Urothelium cell line (cell line): ENCODE measurements at places on chromosomes 13 and 19.

- no peak for DNase-seq
Measured at GRCh38 chr13:106369858-106370257, 165.6 kb downstream of the EFNB2 start.

DNA sequence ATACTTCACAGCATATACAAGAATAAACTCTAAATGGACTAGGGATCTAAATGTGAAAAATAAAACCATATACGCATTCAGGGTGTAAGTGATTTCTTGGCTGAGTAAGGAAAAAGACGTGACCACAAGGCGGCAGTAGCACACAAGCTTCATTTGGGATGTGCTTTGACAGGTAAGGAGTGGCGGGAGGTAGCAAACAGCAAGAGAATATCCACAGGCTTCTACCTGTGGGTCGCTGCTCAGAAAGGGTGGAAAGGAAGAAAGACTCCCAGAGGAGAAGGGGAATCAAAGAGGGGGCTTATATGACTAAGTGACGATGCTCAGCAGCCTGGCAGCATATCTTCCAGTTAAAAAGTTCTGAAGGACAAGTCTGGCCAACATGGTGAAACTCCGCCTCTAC is 2.5 kb upstream of the ZNF121 start:
- peak; percentile 14 for DNase-seq

DNA sequence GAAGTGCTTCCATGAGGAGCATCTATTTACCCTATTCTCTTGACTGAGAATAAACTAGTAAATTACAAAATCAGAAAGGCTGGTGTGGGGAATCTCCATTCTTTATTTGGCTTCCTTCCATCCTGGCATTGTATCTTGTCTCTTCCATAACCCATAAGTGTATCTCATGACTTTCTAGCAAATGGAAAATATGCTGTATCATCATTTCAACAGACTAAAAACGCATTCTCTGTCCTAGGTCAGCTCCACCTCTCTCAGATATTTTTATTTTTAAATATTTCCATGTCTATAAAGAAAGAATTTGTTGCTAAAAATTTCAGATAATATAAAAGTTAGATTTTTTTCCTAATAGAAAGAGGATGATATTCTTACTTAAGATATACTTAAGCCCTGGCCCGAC is 154.2 kb upstream of the MYO16 start:
- no peak for DNase-seq

GRCh38 chr13:51333421-51333820 is 6.1 kb upstream of the SERPINE3 start:
- no peak for DNase-seq

DNA sequence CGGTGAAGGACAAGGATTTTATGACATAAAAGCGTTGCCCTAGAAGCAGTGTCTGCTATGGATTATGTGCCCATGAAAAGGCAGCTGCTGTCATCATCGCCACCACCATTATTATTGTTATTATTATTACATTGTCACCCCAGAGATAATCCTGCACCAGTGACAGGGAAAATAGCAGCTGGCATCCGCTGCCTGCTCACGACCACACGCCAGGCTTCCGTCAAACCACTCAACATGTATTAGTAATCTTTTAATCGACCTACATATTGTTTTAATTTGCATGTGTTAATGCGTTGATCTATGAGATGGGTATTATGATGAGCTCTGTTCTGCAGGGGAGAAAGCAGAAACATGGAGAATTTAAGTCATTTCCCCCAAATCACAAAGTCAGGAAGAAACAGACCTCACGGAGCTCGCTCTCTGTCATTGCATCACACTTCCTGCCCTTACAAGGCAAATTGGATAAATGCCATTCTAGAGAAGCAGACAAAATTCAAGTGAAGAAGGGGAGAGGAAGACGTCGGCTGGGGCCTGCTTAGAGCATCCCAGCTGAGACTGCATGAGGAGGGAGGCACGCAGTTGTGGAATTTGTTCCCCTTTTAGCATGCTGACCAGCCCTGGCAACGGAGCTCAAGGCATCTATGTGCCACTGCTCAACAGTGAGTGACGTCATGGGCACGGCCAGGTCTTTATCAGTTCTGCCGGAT is at the start of gene FFAR3:
FFAR3 (plus strand) TSS at position 594 of the 707 bp plus-strand sequence. CDS start 431 bp downstream, outside the sequence.
- DNase-seq = no peak

- peak; percentile 70 for DNase-seq
Measured at GRCh38 chr19:1102407-1103131, 1.2 kb upstream of the GPX4 start.

DNA sequence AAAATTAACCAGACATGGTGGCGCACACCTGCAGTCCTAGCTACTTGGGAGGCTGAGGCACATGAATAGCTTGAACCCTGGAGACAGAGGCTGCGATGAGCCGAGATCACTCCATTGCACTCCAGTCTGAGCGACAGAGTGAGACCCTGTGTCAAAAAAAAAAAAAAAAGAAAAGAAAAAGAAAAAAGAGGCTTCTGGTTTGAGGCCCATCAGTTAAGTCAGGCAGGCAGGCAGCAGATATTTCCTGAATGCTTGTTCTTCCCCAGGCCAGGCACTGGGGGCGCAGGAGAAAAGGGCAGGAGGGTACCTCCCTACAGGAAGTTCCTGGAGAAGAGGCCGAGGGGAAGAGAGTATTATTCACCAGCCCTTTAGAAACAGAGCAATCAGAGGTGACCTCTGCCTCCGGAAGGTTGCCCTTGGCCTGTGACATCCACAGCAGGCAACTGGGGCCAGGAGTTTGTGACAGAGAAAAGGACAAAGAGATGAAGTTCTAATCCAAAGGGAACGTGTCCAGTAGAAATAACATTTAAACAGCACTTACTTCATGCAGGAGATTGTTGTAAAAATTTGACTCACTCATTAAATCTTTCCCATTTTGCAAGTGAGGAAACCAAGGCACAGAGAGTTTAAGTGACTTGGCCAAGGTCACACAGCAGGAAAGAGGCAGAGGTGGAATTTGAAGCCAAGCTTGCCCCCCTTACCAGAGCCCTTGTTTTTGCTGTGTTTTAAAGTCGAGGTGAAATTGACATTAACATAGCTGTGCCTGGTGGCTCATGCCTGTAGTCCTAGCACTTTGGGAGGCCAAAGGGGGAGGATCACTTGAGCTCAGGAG is 4.3 kb upstream of the RLN3 start:
- DNase-seq = peak; percentile 39

GRCh38 chr19:11659612-11660011 is 62.3 kb downstream of the ZNF627 start:
- DNase-seq = no peak

- DNase-seq = no peak
Measured at GRCh38 chr19:4712771-4713170, 10.9 kb downstream of the DPP9 start.

GRCh38 chr19:13579388-13580060 is 73.2 kb upstream of the CACNA1A start:
- no peak for DNase-seq

- no peak for DNase-seq
Measured at GRCh38 chr13:39100996-39101738, 62.9 kb downstream of the NHLRC3 start.

GRCh38 chr13:75145927-75146326 is 336.0 kb downstream of the TBC1D4 start:
- DNase-seq = no peak

DNA sequence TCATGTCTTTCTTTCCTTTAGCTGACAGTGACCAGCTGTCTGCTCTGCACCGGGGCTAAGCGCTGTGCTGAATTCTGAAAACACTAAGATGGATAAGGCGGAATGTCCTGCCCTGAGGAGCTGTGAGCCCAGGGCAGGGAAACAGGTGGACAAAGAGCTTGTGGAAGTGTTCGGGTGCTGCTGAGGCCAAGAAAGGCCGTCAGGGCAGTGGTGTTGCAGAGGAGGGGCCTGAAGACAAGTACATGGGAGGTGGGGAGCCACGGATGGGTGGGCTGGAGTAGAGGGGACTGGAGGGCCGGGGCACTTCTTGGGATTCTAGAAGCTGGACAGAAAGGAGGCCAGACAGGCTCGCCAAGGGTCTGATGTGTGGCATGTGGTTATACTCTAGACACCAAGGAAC is 66.2 kb upstream of the GPR183 start:
- no peak for DNase-seq

- DNase-seq = no peak
Measured at GRCh38 chr13:28136916-28137315, 1.4 kb upstream of the PAN3 start.

DNA sequence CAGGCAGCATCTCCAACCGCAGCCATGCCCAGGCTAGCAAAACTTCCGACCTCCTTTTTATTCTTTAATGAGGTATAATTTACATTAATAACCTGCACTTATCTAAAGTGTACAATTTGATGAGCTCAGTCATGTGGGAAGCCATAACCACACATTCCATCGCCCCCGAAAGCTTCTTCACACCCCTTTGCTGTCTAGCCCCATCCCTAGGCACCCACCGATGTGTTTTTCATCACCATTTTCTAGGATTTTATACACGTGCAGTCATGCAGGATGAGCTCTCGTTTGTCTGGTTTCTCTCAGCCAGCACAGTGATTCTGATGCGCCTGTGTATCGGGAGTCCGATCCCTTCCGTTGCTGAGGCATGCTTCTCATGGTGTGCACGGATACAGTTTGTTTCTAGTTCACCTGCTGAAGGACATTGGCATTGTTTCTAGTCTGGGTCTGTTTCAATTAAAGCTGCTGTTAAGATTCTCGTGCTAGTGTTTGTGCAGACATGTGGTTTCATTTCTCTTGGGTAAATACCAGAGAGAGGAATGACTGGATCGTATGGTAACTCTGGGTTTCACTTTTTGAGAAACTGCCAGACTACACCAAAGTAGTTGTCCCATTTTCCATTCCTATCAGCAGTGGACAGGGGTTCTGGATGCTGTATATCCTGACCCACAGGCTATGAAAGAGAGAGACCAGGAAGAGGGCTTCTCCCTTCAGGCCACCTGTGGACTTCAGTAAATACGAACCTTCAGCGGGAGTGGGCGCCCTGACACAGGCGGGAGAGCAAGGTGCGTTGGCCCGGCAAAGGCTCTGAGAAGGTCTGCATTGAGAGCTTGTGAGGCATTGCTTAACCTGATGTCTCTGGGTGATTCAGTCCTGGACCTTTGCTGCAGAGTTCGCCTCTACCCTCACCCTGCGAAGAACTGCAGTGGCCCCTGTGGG is 4.9 kb downstream of the AP1M1 start:
- DNase-seq = no peak

DNA sequence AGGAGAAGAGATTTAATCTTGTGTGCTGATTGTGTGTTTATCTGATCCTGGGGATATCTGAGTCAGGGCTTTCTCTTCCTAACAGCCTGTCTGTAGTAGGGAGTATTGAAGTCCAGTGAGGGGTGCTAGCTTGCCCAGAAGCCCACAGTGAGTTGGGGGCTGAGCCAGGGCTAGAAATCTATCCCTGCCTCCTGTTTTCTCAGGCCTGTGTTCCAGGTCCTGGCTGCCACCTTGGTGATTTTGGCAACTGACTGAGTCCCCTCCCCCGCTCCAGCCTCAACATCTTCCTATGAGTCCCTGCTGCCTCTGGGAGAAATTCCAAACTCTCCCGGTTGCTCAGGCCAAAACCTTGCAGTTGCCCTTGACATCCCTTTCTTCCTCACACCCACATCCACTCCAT is 7.7 kb upstream of the NOVA2 start:
- no peak for DNase-seq

GRCh38 chr19:13173139-13173737 is 23.0 kb downstream of the IER2 start:
- DNase-seq = no peak

DNA sequence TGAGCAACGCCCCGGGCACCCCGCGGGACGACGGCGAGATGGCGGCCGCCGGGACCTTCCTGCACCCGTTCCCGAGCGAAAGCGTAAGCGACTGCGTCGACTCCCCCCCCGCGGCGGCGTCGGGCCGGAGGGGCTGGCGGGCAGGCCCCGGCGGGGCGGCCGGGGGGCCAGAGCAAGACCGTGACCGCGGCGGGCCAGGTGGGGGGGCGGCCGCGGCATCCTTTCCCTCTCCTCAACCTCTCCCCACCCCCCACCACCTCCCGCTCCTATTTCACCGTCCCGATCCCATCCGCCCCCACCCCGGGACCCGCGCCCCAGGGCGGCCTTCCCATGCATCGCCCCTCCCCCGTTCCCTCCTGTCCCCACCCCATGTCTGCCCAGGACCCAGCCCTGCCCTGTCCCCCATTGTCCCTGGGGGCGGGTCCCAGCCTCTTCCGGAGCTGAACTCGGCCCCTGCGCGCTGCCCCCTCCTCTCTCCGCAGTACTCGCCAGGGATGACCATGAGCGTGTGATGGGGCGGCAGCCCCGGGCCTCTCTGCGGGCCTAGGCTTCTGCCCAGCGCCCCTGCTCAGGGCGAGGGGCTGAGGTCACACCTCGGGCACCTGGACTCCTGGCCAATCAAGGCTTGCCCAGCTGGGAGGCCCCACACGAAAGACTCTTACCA is 4.1 kb downstream of the ISYNA1 start:
- no peak for DNase-seq

DNA sequence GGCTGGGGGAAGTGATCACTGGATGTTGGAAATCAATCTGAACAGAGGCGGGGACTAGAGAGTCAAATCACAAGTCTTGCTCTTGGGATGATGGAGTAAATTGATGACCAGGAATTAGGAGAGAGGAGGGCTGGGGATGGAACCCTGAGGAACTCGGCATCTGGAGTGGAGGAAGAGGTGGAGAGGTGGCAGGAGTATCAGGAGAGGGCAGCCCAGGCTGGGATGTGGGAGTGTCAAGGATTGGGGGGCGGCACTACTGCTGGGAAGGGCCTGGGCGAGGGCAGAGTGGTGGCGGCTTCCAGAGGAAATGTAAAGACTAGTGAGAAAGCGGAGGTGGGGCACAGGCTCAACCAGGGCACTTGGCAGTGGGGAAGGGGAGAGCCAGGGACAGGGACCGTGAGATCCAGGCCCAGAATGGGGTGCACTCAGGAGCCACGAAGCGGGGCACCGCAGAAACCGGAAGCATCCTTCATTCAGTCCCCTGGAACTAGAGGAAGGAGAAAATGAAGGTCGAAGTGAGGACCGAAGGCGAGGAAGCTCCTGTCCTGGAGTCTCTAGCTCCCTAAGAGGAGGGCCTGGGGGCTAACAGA is 81.2 kb upstream of the GPR183 start:
- DNase-seq = no peak

DNA sequence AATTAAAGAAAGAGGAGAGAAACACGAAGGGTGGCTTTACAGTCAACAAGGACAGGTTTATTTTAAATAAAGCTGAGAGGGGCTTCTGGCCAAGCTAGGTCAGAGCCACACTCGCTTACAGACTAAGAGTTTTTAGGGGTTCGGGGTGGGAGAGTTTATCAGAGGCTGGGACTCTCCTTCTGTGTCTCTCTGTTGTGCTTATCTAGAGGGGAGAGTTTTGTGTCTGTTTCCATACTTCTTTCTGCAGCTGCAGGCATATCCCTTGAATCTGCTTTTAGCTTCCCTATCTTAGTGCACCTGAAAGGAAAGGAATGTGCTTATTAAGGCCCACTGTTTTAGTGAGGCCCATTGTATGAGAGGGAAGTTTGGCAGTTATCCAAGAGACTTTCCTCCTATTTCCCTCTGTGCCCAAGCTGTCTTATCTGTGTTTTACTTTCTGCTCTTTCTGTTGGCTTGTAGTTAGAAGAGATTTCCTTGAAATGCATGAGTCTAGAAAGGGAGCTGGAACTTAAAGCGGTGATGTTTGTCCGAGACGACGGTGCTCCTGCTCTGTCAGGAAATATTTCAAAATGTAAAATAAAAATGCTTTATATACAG is 275.3 kb downstream of the KCTD12 start:
- no peak for DNase-seq

DNA sequence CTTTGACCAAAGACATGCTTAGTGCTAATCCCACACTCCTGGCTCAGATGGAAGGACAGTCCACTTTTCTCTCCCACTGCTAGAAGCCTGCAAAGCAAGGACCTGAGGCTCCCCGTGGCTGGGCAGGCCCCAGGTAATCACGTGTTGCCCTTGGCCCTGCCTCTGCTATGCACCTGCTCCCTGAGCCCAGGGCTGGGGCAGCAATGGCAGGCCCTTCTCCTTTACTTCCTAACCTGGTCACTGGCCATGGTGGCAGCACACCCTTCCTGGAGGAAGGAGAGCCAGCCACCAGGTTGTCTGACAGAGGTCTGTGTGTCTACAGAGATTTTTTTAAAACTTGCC is 27.9 kb upstream of the ZNF492 start:
- DNase-seq = no peak
